ENCODE measurements at places on chromosomes 12 and 14. TPM values are rescaled to one million over a fixed set of nuclear protein-coding genes. Genes with fewer than 3 reads are reported as not detected.

Gene PLEKHH1
- 3.3 TPM for total RNA-seq

Gene LDHB
- total RNA-seq, result 1,947 TPM

GRCh38 chr14:37464192-37464858 is 130.7 kb downstream of the FOXA1 start:
- no peak for DNase-seq

- no peak for DNase-seq
Observed at GRCh38 chr12:100020370-100020769, 35.6 kb upstream of the ANKS1B start.

- no peak for DNase-seq
Observed at GRCh38 chr12:52070185-52070925, 577 bp downstream of the ATG101 start.

DNA sequence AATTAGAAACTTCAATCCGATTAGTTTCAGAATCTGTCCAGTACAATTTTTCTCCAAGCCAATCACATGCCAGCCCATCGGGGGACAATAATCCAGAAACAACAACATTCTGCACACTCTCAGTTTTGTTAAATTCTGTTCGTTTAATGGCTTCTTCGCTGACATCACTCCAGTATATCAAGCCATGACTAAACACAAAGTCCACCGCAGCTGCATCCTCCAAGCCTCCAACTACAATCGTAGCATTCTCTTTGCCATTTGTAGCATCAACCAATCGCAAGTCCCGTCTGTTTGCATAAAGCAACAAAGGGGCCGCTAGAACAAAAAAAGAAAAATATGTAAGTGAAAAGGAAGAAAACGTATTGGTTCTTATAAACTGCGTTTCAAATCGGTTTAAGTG is 22.5 kb downstream of the LRP6 start:
- no peak for DNase-seq

- DNase-seq, result no peak
Observed at GRCh38 chr12:118922405-118922804, 58.9 kb upstream of the SRRM4 start.

DNA sequence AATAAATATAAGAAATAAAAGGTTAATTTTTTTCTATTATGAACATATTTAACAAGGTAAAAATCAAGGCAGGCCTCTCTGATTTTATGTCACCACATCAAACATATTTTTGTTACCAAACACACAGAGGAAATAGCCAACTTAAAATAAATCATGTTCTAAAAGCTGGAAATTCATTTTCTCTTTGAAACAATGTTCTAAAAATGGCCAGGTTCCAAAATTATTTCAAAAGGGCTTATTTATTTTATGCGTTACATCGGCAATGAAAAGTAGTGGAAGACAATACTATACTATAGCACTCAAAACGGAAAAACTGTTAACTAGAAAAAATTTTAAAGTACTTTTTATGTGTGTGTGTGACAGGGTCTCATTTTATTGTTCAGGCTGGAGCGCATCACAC is 24.0 kb upstream of the RASSF8 start:
- DNase-seq, result no peak

- no peak for DNase-seq
Observed at GRCh38 chr12:113634474-113634873, 162.8 kb upstream of the LHX5 start.

DNA sequence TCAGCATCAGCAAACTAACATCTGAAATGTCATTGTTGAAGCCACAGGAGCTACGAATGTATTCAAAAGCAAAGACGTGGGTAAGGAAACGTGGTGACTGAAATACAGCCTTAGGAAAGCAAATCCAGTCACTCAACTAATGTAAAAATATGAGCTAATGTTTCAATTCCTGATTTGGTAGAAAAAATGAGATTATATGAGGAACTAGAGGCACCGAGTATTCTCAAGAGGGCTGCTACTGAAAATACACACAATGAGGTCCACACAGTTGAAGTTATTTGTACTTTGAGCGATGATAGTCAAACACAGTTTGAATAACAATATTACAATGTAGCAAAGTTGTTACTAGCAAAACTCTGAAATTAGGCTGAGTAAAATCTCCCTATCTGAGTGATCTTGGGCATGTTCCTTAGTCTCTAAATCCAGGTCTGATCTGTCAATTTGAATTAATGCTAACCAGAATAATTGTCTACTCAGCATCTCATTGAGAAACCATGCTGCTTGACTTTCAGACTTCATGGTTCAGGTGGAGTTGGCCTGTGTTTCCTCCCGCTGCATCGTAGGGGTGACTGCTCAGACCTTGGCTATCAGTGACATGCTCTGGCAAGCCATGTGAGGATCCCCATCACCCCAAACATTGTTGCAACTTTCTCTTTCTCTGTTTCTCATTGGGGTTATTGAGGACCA is 467.1 kb upstream of the SOX5 start:
- no peak for DNase-seq

GRCh38 chr12:46303039-46303666 is 34.3 kb upstream of the SLC38A1 start:
- DNase-seq, result peak; percentile 15

DNA sequence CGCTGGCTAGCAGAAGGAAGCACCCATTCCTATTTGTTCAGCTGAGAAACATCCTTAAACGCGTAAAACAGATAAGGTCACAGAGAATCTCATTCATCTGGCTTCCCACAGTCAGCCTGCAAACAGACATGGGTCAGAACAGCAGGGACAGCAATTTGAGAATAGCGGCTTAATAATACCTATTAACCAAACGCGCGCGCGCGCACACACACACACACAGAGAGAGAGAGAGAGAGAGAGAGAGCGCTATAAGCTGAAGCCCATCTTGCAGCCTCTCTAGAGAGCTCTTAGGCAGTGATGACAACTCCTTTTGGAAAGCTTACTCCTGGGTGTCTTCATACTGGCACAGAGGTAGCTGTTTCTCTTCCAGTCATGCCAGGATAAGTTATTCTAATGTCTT is 26.4 kb downstream of the TMEM132D start:
- DNase-seq, result no peak

DNA sequence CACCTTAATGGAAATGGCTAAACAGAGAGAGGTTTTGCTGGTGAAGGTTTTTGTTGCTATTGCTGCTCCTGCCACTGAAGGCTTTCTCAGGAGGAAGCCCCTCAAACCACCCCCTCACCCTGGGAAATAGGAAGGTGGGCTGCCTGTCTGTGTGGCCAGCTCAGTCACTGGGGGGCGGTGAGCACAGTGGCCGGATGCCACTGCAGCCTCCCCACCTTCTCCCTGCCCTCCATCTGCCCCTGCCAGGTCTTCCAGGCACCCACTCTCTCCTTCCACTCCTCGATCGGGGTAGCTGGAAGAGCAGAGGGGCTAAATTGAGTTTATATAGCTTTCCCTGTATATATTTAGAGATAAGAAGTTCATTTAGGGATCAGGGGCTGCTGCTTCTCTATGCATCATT is 80.8 kb downstream of the PAPOLA start:
- no peak for DNase-seq

DNA sequence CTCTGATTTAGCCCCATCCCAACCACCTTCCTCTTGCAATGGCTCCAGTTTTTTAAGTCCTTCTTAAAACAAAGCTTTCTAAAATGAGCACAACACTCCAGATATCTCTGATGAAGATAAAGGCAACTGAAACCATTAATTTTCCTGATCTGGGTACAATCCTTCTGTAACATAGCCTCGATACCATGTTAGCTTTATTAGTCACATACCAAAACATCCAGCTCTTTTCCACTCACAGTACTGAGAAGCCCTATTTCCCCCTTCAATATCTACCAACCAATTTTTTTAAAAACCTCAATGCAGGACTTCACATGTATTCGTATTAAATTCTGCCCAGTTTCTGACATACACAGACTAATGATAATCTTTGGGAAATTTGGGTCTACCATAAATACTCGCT is 105.9 kb downstream of the MED13L start:
- DNase-seq, result no peak

GRCh38 chr14:77026930-77027537 is 1.5 kb downstream of the IRF2BPL start:
- DNase-seq, result peak; percentile 60

DNA sequence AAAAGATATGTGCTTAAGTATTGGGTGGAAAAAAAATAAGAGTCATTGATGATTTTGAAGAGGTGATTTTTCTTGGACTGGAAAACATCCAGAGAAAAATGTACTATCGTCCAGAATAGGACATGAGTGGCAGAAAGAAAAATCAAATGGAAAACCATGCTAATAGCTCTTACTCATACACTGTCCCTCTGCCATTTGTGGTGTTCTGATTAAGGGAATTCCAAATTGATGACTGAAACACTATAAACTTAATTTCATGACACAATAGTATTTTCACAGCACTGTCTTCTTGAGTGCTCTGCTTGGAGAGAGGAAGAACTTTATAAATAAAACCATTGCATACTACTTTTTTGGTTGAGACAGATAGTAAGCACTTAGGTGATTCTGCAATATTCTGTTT is 72.4 kb downstream of the USP15 start:
- no peak for DNase-seq

Data from activated naive CD8-positive, alpha-beta T cell treated with anti-CD3 and anti-CD28 coated beads for 36 hours (primary cell).